ENCODE measurements at places on chromosomes 2 and 18. TPM values are rescaled to one million over a fixed set of nuclear protein-coding genes. Genes with fewer than 3 reads are reported as not detected.
A peak's percentile ranks its signal among the peaks of the same experiment; 100 is the strongest.

The ASAP2 gene
- polyA plus RNA-seq: 54.2 TPM

The CFC1 gene
- not detected for polyA plus RNA-seq

The C2orf74 gene
- 24.3 TPM for polyA plus RNA-seq

The SCLY gene
- polyA plus RNA-seq: 11.9 TPM

The NEU2 gene
- polyA plus RNA-seq: not detected

- H3K27ac ChIP-seq: peak overlapping the region; percentile 24
- no peaks in the 10 kb centered on the region for H3K36me3 ChIP-seq
- no peak for DNase-seq
Measured at GRCh38 chr2:134178138-134178877, 75.6 kb upstream of the MGAT5 start.

DNA sequence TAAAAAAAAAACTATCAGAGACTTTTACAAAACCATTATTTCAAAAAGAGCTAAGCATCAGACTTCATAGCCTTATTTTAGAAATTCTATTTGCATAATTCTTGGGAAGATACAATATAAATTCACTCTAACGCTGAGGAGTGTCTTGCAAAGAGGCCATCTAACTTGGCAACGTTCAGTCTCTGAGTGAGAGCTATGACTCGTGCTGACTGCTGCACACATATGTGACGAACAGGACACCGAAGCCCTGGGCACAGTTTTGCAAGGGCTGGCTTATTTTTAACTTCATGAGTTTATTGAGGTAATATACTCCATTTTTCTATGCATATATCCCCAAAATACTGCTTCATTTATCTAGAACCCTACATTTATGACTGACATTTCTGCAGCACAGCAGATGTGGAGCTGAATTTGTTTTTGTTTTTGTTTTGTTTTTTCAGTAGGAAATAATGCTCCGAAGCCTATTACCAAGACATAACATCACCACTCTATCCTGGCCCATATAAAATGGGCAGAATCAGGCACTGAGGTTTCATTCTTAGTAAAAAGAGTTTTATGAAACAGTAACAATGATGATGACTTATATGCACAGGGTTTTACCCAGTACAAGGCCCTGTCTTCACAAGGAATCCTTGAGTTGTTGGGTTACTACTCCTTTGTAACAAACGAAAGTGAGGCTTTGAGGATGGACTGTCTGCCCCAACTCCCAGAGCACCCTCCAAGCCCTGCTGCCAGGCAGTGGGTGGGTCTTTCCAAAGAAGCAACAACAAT, 68.3 kb downstream of the CRACDL start:
- peaks cover 52% of the 10 kb centered on the region for H3K4me1 ChIP-seq
- DNase-seq: no peak
- no peaks in the 10 kb centered on the region for H3K27me3 ChIP-seq

GRCh38 chr2:227871375-227871791, at the start of gene DAW1:
DAW1 (plus strand) TSS chr2:227871631; CDS start chr2:227871690, 59 bp downstream.
- H3K4me3 ChIP-seq: peak within 1 kb of the TSS; percentile 16
- peaks cover 18% of the 10 kb centered on the region for H3K4me1 ChIP-seq
- H3K27ac ChIP-seq: peak within 1 kb of the TSS; percentile 57
- H3K27me3 ChIP-seq: no peaks in the 10 kb centered on the region

GRCh38 chr2:146734042-146734820, 1110.6 kb upstream of the ACVR2A start:
- H3K4me3 ChIP-seq: no peak overlapping the region
- H3K4me1 ChIP-seq: peaks cover 5% of the 10 kb centered on the region
- no peak overlapping the region for H3K27ac ChIP-seq
- no peaks in the 10 kb centered on the region for H3K27me3 ChIP-seq
- no peak for DNase-seq

DNA sequence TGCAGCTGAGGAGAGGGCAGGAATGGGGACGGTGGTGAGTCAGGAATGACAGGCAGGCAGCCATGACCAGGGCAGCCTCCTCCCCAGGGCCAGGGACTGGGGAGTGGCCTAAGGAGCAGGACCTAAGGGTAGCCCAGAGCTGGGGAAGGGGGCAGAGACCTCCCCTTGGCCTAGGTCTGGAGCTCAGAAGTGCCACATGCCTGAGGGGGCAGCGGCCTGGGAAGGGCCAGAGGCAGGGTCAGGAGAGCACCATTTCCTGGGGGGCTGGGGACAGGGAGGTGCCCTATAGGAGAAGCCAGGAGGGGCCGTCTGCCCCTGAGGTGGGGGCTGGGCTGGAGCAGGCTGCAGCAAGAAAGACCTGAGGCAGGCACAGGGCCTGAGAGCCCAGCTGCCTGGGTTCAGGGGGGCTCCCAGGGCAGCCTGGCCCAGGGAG, 20.9 kb downstream of the CFLAR start:
- H3K4me1 ChIP-seq: peaks cover 31% of the 10 kb centered on the region
- H3K4me3 ChIP-seq: no peak overlapping the region
- no peak overlapping the region for H3K27ac ChIP-seq
- peaks cover 31% of the 10 kb centered on the region for H3K36me3 ChIP-seq
- DNase-seq: no peak

DNA sequence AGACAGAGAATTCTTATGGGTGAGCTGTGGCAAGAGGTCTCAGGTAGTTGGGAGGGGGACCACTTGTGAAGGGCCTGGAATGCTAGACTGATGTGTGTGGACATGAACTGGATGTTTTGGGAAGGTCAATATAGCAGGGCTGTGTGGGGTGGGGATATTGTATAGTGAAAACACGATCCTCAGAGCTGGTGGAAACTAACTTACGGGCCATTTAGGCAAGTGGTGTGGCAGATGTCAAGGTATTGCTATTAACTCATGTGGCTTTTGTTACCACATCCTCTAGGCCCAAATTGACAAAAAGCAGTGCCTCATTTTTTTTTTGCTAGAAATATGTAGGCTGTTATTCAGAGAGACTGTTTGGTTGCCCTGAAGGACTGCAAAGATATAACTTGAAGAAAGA, 8.0 kb upstream of the GALNT1 start:
- H3K36me3 ChIP-seq: no peaks in the 10 kb centered on the region
- DNase-seq: no peak
- H3K4me1 ChIP-seq: no peaks in the 10 kb centered on the region
- H3K4me3 ChIP-seq: no peak overlapping the region
- H3K27me3 ChIP-seq: no peaks in the 10 kb centered on the region

- no peaks in the 10 kb centered on the region for H3K36me3 ChIP-seq
- H3K27me3 ChIP-seq: no peaks in the 10 kb centered on the region
- no peak for DNase-seq
- no peak overlapping the region for H3K27ac ChIP-seq
- H3K4me1 ChIP-seq: peaks cover 4% of the 10 kb centered on the region
Measured at GRCh38 chr2:169696381-169696780, 2.1 kb downstream of the PHOSPHO2 start.

DNA sequence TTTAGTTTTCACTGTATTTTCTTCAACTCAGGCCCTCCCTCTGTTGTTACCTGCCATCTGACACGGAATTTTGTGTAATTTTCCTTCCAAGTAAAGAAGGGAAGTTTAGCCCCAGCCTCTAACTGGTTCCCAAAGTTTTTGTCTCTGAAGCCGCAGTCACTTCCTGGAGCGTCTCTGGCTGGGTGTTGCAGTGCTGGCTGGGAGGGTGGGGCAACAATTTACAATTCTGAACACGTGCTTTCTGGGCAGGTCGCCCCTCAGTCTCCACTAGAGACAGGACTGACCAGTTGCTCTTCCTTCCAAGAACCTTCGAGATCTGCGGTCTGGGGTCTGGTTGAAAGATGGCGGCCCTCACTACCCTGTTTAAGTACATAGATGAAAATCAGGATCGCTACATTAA, 3.5 kb downstream of the CNDP2 start:
- peaks cover 31% of the 10 kb centered on the region for H3K4me1 ChIP-seq
- peaks cover 13% of the 10 kb centered on the region for H3K36me3 ChIP-seq
- peak overlapping the region; percentile 33 for H3K4me3 ChIP-seq
- no peaks in the 10 kb centered on the region for H3K27me3 ChIP-seq

DNA sequence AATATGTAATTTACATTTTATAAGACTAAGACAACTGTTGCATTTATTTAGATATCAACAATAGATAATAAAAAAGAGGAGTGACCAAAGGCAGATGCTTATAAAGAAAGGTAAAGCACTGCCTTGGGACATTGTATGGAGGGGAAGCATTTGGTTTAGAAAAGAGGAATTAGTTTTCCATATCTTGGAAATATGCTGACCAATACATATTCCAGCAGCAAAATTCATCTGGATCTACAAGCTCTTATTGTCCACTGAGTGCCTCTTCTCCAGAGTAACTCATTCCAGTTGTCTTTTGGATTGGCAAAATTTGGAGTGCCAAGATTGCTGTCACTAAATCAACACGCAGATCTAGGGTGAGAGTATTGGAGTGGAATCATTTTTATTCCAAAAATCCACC, 8.9 kb upstream of the VPS4B start:
- no peaks in the 10 kb centered on the region for H3K27me3 ChIP-seq
- no peak overlapping the region for H3K27ac ChIP-seq
- no peaks in the 10 kb centered on the region for H3K36me3 ChIP-seq
- H3K4me1 ChIP-seq: peaks cover 19% of the 10 kb centered on the region

DNA sequence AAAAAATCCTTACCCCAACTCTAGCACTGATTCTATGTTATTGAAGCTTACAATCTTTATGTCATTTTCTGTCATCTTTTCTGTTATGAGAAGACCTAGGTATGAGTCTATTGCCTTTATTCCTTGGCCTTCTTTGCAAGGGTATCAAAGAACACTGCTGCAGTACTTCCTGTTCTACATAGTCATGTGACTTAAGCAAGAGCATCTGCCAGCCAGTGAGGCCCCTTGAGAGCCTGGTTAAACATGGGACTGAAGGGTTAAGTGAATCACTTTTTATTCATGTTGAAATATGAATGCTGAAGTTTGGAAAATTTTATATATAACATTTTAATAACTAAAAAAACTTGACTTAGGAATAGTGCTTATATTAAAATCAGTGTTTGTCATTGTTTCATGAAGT, 844 bp upstream of the CPS1 start:
- no peak for DNase-seq
- H3K27me3 ChIP-seq: no peaks in the 10 kb centered on the region
- no peaks in the 10 kb centered on the region for H3K4me1 ChIP-seq
- H3K36me3 ChIP-seq: no peaks in the 10 kb centered on the region
- H3K4me3 ChIP-seq: no peak overlapping the region

DNA sequence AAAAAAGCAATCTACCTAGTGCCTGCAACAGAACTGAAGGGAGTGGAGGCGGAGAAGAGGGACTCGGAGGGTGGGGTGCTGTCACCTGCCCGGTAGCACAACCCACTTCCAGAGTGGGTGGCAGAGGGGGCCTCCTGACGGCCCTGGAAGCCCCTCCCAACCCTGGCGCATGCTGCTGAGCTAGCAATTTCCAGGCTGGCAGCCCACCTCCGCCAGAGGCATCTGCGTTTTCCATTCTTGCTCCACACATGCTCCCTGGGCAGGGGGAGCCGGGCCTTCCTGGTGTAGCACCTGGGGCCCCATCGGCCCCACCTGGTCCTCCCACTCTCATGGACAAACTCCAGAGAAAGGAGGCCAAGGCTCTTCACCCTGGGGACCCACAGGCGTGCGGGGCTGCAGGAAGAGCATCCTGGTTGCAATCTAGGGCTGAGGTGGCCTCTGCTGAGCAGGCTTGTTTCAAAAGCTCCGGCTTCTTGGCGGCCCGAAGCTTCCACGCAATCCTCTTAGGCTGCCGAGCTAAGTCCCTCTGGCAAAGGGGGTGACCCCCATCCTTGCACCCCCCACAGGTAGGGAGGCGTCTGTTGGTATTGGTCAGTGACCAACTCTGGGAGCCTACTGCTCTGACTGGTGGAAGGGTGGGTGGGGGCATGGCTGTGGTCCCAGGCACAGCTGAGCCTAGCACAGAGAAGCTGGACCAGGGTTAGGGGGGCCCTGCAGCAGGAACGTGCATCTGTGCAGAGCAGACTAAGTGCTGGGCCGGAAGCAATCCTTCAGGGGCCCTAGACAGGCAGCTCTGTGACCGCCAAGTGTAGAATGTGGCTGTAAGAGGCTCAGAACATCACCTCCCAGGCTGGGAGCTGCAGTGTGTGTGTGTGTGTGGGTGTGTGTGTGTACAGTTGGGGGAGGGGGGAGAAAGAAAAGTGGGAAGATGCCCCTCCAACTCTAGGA, 2.6 kb downstream of the HS6ST1 start:
- peak overlapping the region; percentile 93 for H3K4me3 ChIP-seq
- H3K27ac ChIP-seq: no peak overlapping the region
- no peaks in the 10 kb centered on the region for H3K36me3 ChIP-seq
- H3K27me3 ChIP-seq: no peaks in the 10 kb centered on the region
- peaks cover 18% of the 10 kb centered on the region for H3K4me1 ChIP-seq
- no peak for DNase-seq

GRCh38 chr2:172539767-172540166, 16.1 kb upstream of the PDK1 start:
- H3K27me3 ChIP-seq: no peaks in the 10 kb centered on the region
- H3K4me1 ChIP-seq: no peaks in the 10 kb centered on the region
- H3K36me3 ChIP-seq: no peaks in the 10 kb centered on the region
- H3K27ac ChIP-seq: no peak overlapping the region

DNA sequence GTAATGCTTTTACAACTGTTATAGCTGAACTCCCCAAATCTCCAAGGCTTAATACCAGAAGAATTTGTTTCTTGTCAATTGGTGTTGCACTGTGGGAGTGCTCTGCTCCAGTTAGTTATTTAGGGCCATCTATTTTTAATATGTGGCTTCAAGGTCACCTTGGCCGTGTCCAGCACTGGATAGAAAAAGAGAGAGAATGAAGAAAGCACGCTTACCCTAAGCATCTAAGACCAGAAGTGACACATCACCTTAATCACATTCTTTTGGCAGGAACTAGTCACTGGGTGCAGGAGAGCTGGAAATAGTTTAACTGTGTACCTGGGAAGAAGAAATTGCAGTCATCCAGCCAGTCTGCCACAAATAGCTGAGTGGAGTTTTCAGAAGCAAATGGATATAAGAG, 78.8 kb downstream of the VWC2L start:
- no peak for DNase-seq
- no peaks in the 10 kb centered on the region for H3K27me3 ChIP-seq
- no peaks in the 10 kb centered on the region for H3K4me1 ChIP-seq
- no peaks in the 10 kb centered on the region for H3K36me3 ChIP-seq

GRCh38 chr2:216352653-216353270, 19.5 kb downstream of the MARCHF4 start:
- H3K4me1 ChIP-seq: peaks cover 31% of the 10 kb centered on the region
- no peak for DNase-seq
- no peak overlapping the region for H3K27ac ChIP-seq
- no peak overlapping the region for H3K4me3 ChIP-seq
- no peaks in the 10 kb centered on the region for H3K36me3 ChIP-seq
- no peaks in the 10 kb centered on the region for H3K27me3 ChIP-seq

DNA sequence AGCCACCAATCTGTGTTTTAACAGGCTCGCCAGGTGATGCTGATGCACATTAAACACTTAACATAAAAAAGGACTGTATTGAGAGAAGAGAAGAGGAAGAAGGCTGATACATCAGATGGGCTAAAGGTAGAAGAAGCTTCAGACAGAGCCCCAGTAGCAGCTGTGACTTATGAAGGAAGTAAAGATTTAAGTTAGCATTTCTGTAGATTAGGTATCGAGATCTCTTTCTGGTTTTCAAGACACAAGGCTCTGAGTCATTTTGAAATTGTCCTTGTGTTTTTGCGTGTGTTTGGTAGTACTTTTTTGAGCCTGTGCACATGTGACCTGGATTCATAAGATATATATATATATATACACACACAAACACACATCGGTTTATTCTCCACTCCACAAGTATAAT, 40.6 kb upstream of the GCFC2 start:
- H3K27ac ChIP-seq: no peak overlapping the region
- no peak overlapping the region for H3K4me3 ChIP-seq
- H3K27me3 ChIP-seq: no peaks in the 10 kb centered on the region
